ENCODE measurements at places on chromosomes 7 and 10. TPM values are rescaled to one million over a fixed set of nuclear protein-coding genes. Genes with fewer than 3 reads are reported as not detected.

- H3K27me3 ChIP-seq = no peaks in the 10 kb centered on the region
- no peak overlapping the region for H3K4me3 ChIP-seq
- no peaks in the 10 kb centered on the region for H3K4me1 ChIP-seq
- H3K27ac ChIP-seq = no peak overlapping the region
These were observed 122.7 kb upstream of the TMEM229A start for GRCh38 chr7:124155432-124156022.

DNA sequence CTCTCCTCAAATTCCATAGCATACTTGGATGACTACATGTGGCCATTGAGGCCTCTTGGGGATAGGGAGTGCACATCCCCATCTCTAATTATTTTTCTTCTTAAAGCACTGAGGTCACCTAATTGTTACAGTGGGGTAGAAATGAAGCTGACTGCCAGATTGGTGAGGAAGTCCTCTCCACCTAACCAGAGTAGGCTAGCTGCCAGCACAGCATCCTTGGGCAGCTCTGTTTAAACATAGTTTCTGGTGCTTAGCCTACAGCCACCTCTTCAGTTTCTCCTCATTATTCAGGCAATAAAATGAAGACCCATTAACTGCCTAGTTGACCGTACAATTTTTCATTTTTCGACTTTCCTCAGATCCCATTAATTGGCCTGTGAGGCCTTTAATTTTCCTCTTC is 104.6 kb downstream of the MLLT10 start:
- peaks cover 8% of the 10 kb centered on the region for H3K36me3 ChIP-seq
- H3K4me1 ChIP-seq = peaks cover 41% of the 10 kb centered on the region
- no peaks in the 10 kb centered on the region for H3K27me3 ChIP-seq
- no peak for DNase-seq

DNA sequence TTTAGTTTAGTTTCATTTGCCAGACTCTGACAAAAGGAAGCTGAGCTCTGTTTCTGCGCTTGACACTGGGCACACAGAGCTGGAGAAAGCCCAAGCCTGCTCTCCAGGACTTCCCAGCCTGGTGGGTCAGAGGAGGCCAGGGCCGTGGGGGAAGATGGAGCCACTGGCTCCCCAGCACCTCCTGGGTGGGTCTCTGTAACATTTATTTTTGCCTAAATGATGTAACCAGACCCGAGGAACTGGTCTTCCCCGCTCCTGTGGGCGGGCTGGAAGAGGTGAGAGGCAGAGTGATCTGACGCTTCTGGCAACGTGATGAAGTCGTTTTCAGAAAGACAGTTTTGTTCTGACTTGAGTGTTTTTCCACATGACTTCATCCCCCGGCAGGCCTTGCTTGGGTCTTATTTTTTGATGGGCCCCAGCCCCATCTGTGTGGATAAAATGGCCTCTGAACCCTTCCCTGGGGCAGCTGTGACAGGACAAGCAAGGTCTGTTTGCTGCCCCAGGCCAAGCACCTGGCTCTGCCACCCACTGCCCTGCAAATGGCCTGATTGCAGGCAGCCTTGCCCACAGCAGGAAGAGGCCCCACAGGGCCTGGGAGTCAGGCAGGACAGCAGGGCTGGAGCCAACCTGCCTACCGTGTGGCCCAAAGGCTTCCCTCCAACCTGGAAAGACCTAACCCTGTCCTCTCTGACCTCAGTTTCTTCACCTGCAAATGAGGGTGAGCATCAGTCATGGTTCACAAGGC is 304.9 kb upstream of the ZMIZ1 start:
- peaks cover 2% of the 10 kb centered on the region for H3K4me1 ChIP-seq
- H3K27ac ChIP-seq = no peak overlapping the region
- no peak overlapping the region for H3K4me3 ChIP-seq

Gene PWWP2B
- 15.7 TPM for total RNA-seq
